Omental fat pad (tissue), 4 donors: ENCODE measurements at places on chromosomes 11 and 22.

GRCh38 chr22:49373289-49373666 lies 454.4 kb downstream of the BRD1 start:
- no peak for DNase-seq

- DNase-seq: no peak
Measured at GRCh38 chr22:23204541-23205157, 24.3 kb downstream of the BCR start.

- DNase-seq: no peak
Measured at GRCh38 chr22:49775867-49776511, 51.7 kb downstream of the BRD1 start.

- no peak for DNase-seq
Measured at GRCh38 chr11:134365011-134365925, 33.5 kb downstream of the GLB1L2 start.

- DNase-seq: no peak
Measured at GRCh38 chr11:116725434-116726221, 47.2 kb downstream of the BUD13 start.
